NCI-H2107 (cell line): ENCODE measurements at places on chromosomes 3 and 15.

DNA sequence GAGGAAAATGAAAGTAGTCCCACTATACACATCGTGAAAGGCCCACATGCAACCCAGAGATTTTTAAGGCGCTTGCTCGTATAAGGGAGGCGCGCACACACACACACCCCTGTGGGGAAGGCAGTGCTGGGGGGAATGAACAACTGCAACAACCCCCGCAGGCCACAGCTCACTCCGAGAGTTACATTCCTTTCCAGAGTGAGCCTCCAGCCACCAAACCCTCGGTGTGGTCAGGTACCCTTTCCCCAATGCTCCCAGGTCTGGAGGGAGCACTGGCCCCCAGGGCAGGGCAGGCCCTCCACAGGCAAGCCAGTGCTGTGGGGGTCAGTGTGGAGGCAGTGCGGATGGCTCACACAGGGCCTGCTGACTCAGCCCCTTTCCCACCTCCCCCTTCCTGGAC lies 115.6 kb downstream of the OCA2 start:
- DNase-seq = no peak

- DNase-seq = no peak
These were observed 11.4 kb downstream of the PPP1R2 start for GRCh38 chr3:195531683-195532082.

DNA sequence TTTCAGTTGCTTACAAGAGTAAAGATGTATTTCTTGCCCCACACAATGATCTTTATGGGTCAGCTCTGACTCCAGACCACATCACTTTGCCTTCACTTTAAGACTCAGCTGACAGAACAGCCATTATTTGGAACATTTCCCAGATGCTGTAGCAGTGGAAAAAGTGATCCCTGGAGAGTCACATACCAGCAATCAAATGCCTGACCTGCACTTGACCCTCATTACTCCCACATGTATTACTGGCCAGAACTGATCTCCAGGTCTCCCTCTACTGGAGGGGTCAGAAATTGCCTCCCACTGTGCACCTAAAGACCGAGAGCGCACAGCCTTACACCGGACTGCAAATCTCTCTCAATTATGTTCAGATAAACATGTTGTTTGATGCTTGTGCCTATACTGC lies 88.6 kb upstream of the ZNF385D start:
- DNase-seq = no peak

- DNase-seq = no peak
These were observed 936.1 kb upstream of the NR2F2 start for GRCh38 chr15:95394186-95395067.

DNA sequence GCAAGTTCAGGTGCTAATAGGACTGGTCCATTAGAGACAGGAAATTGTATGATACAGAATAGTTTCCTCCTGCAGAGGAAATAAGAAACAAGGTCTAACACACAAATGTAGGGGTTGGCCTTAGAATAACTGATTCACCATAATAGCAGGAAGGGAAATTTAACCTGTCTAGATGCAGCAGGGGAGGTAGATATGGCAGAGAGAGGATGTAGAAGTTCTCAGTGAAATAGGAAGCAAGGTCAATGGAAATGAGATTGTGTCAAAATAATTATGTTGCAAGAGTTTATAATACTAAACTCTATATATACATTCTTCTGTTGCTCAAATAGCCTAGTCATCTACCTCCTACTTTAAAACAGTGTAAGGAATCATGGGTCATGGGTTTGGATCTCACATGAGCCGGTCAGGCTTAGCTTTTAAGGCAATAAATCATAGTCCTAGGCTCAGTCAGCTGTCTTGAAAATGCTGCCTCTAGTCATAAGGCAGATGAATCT lies 17.0 kb downstream of the BCL2A1 start:
- no peak for DNase-seq

- no peak for DNase-seq
These were observed 177.5 kb downstream of the GRM7 start for GRCh38 chr3:7038394-7038793.

DNA sequence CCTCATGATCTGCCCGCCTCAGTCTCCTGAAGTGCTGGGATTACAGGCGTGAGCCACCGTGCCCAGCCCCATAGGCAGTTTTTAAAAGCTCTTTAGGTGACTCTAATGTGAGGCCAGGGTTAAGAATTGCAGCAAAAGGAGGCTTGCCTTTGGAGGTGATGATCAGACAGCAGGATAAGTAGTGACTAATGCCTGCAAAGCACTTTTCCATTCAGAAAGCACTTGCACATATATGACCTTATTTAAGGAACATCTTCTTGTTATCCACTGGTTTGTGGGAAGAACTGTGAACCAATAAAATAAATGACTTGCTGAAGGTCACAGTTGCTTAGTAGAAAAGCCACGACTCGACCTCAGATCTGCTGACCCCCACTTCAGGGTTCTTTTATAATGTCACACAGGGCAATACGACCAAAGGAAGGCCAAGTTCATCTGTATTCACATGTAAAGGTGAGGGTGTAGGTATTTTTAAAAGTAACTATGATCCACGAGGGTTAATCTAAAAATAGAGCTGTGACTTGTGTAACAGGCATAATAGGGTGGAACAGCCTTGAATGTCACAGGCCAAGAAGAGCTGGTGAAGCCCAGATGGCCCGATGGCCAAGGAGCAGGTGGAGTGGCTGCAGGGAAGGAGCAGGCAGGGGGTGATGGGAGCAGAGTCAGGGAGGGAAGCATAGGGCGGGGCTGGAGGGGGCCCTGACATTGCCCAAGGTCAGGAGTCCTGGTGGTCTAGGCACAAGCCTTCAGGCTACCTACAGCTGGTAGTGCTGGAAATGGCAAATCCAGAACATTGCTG lies 24.4 kb downstream of the LARP6 start:
- no peak for DNase-seq

DNA sequence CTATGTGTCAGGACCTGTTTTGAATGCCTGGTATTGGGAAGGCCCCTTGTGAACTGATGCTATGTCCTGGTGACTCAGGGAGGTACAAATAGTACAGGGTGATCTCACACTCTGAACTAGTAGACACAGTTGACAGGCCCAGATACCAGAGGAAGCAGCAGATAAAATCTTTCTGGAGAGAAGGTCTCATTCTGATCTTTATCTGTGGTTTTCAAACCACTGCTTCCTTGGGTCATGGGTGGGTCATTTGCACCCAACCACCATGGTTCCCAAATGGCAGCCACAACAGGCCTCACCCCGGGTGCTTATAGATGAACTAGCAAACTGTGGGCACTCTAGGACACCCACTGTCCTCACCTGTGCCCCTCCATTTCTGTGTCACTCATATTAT lies 43.4 kb downstream of the PXYLP1 start:
- no peak for DNase-seq

- DNase-seq = no peak
These were observed 85.2 kb downstream of the STRIT1 start for GRCh38 chr3:155208183-155208800.

DNA sequence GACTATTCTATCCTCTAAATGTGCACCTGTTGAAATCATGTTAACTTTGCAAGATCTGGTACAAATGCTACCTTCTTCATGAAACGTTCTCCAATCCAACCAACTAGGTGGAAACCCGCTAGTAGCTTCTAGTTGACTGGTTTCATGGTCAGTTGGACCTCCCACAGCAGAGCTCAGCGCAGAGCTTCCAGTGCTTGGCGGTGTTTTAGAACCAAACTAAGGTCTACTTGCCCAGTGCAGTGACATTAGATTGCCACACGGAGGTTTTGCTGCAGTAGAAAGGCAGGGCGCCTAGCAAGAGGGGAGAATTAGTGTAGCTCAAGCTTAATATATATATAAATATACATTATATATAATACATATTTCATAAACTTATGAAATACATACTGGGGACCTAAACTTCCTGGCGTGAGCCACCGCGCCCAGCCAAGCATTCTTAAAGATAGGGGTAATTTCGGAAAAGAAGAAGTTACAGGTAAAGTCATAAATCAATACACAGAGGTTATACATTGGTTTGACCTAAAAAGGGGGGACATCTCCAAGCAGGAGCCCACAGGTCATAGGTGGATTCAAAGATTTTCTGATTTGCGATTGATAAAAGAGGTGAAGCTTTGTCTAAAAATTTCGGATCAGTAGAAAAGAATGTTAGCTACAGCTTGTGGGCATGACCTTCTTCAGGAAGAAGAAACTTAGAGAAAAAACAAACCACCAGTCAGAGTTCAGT lies 2.1 kb upstream of the OXSR1 start:
- DNase-seq = no peak
